ENCODE measurements at places on chromosomes 7 and 10.

GRCh38 chr10:64363687-64364086, 842.5 kb downstream of the REEP3 start:
- DNase-seq, result no peak

GRCh38 chr7:114481999-114482398, 67.4 kb downstream of the FOXP2 start:
- no peak for DNase-seq

GRCh38 chr10:1123198-1123597, 67.0 kb downstream of the WDR37 start:
- no peak for DNase-seq

- DNase-seq, result no peak
Measured at GRCh38 chr10:70435241-70436085, 6.0 kb downstream of the NODAL start.

DNA sequence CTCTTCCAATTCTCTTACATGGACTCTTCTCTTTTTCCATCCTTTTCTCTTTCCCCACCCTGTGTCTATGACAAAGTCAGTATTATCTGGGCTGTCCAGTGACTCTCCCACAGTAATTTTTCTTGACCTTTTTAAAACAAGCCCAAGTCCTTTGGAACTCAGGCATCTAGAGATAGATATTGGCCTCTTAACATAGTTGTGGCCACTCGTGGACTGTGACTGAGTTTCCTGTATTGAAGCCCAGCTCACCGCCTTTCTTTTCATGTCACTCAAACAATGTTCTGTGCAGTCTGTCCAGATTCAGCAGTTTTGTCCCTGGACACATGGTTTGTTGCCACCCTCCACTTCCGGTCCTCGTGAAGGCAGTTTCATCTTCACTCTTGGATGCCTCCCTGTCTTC, 110.9 kb upstream of the CDC14C start:
- no peak for DNase-seq

GRCh38 chr10:96632974-96633710, 46.3 kb upstream of the TM9SF3 start:
- no peak for DNase-seq

- DNase-seq, result no peak
Measured at GRCh38 chr7:670501-671390, 55.8 kb upstream of the DNAAF5 start.

DNA sequence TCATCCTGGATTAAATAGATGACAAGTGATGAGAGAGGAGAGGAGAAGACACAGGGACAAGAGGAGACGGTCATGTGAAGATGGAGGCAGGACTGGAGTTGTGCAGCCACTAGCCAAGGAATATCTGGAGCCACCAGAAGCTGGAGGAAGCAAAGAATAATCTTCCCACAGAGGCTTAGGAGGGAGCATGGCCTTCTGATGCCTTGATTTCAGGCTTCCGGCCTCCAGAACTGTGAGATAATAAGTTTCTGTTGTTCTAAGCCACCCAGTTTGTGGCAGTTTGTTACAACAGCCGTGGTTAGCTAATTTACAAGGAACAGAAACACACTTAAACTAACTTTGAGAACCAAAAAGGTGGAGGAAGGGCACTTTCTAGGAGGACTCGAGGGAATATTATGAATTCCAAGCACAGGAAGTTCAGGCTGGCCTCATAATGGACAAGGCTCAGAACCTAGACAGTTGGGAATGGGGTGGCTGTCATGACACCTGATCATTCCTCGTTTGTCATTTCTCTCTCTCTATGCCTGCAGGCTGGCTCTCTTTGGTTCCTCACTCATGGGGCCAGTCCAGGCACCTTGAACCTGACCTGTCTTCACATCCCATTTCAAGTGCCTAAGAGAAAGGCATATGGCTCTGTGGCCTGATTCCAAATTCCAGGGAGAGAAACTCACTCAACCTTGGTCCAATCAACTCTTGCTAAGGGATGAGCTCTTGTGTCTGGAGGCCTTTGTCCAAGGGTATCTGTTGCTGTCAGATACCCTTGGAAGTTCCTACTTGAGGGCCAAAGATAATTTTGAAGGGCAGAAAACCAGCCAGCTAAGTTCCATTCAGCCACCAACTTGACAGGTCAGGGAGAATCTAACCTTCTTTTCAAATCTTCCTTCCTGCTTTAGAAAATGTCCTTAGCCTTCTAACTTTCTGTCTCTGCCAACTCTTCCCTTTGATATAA, 33.5 kb upstream of the PDZD8 start:
- no peak for DNase-seq

GRCh38 chr7:31104361-31105255, 52.5 kb downstream of the ADCYAP1R1 start:
- no peak for DNase-seq

- no peak for DNase-seq
Measured at GRCh38 chr7:125814100-125814499, 884.5 kb upstream of the POT1 start.

GRCh38 chr7:71486856-71487628, 355.1 kb downstream of the GALNT17 start:
- no peak for DNase-seq

DNA sequence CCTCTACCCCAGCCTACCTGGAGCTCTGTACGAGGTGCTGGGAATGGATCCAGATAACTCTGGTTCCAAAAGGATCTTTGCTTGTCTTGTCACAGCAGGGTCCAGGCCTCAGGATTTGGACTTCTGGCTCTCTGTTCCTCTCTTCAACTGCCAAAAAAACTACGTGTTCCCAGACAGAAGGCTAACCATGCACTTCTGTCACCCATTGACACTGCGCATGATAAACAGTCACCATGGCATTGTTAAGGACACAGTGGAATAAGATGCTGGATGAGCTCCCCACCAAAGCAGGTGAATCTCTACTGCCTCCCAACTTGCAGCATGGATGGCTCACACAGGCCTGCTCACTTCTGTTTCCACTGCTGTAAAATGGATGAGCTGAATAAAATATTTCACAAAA, 637.9 kb downstream of the TNS3 start:
- DNase-seq, result no peak

DNA sequence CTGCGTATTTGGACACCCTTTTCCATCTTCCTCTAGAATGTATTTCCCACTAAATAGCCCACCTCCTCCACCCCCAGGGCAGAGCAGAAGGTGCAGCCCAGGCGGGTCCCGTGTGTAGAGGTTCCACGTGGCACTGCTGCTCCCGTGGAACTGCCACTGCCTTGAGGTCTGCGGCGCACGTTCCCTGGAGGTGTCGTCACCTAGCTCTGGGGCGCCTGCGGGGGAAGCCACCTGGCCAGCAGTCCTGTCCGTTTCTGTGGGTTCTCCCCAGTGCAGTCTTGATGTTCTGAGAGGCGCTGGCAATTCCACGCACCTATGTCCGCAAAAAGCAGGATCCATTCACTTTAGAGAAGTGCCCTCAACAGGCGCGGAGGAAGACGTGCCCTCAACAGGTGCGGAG, 21.9 kb downstream of the BNIP3 start:
- DNase-seq, result no peak

Measured in GM20000 (cell line).